ENCODE measurements at places on chromosomes 4 and X.

DNA sequence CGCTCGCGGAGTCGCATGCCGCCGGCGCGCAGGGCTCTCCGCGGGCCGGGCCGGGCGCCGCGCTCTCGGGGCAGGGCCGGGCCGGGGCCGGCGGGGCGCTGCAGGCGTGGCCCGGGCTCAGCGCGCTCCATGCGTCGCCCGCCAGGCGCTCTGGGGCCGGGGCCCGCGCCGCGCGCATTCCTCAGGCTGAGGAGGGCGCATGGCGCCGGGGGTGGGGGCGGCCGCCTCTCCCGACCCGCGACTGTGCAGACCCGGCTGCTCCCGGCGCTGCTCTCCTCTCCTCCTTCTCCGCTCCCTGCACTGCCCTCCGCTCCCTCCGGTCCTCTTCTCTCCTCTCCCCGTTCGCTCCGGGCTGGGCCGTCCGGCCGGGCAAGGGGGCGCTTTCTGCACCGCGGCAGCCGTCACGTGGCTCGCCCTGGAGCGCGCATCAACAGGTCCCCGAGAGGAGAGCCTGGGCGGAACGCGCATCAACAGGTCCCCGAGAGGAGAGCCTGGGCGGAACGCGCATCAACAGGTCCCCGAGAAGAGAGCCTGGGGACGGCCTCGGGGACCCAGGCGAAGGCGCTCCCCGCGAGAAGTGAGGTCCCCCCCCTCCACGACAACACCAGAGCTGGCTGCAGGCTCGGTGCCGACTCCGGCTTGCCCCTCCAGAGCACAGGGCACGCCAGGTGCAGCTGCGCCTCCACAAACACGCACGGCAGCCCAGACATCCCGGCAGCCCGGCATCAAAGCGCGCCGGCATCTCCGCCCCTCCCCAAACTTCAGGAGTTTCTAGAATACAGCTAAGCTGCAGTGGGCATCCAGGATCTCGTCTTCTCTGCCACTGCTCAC is 12.9 kb downstream of the PPP2R3B start:
- no peak for DNase-seq

GRCh38 chr4:152959080-152959479 is 23.0 kb downstream of the FHDC1 start:
- no peak for DNase-seq

- DNase-seq = no peak
These were observed 60.4 kb downstream of the CXorf49B start for GRCh38 chrX:71823391-71824057.

DNA sequence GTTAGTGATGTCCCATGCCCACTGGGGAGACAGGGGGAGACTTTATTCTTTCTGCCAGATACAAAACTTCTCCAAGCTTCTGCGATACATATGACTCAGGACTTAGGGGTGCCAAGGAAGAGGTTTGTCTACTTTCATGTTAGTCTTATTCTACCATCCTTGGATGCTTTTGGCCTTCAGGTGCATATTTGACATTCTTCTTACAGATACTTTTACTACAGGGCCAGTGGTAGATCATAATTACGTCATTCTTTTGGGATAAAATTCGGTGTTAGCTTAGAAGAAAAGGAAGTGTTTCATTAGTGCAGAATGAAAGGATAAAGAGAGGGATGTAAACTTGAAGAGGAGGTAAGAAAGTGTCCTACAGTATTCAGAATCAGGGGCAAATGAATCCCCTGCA is 245.2 kb downstream of the THOC2 start:
- no peak for DNase-seq

DNA sequence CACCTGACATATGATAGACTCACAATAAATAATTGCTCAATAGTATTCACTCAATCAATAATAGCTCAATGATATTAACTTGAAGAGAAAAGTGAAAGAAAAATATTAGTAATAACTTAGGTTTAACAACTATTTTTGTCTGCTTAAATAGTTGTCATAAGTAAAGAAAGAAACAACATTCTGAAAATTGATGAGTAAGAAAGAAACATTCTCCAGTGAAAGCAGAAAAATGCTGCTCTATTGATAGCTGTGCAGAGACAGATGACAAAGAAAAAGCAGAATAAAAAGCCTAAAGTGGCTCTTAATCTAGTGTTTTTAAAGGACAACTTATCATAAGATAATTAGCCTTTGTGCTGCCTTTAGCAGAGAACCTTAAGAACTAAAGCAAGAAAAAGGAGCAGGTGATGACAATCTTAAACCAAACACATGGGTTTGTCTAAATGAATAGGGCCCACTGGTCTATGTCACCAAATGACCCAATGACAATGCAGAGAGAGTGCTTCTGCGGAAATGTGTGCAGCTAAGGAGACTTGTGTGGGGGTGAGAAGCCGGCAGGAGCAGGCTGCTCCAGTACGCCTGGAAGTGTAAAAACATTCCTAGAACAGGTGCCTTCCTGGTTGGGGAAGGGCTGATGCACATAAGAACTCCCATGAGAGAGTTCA is 13.2 kb downstream of the HS3ST1 start:
- no peak for DNase-seq

- DNase-seq = no peak
These were observed 53.1 kb downstream of the HPRT1 start for GRCh38 chrX:134513091-134513490.

DNA sequence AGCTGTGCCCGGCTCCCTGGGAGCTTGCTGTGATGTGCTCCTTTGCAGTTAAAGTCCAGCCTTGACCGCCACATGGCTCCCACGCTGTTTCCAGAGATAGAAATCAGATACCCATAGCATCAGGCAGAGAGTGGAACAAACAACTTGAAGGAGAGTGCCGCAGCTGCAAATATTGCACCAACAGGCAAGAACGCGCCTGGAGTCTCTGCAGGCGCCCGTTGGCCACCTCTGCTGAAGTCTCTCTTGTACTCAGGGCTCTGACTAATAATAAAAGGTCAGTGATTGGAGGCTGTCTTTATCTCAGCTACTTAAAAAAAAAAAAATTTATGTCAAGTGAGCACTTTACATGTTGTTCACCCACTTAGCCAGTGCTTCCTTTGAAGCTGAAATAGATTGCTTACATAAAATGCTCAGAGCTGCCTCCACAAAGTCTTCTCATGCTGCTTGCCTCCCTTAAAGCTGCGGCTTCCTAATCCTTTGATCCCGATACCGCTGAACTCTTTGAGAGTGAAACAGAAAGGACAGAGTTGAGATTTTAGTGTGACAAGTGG is 30.9 kb upstream of the TENM3 start:
- DNase-seq = no peak

GRCh38 chrX:55488593-55489313 is 895 bp downstream of the USP51 start:
- peak; percentile 57 for DNase-seq

DNA sequence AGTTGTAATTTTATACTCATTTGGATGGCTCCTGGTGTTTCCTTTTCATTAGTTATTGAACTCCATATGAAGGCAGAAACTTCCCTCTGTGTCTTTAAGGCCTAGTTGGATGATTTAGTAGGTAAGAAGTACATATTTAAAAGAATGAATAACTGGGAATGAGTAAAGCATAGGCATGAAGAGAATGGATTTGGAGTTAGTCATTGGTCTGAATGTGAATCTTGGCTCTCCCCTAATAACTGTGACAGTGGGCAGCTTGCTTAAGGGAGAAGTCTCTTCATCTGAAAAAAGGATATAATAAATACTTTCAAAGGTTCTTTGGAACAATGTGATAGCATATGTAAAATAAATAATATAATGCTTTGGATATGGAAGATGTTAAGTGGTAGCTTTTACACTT is 13.2 kb downstream of the SNX25 start:
- no peak for DNase-seq

DNA sequence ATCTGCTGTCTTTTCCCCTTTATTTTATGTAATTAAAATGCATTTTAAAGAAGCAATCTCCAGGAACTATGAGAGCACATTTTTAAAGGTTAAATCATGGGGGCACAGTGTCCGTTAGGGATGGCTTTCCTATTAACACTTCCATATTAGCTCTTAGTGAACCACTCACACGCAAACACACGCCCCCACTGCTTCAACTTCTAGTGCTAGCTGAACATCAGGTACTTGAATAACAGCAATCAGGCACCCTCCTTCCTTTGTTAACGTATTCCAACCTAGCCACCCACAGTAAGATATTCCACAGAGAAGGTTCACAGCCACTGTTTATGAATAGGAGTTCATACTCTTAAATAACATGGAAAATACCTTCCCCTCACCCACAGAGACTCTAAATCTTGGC is 9.3 kb downstream of the TMEM255A start:
- DNase-seq = no peak

DNA sequence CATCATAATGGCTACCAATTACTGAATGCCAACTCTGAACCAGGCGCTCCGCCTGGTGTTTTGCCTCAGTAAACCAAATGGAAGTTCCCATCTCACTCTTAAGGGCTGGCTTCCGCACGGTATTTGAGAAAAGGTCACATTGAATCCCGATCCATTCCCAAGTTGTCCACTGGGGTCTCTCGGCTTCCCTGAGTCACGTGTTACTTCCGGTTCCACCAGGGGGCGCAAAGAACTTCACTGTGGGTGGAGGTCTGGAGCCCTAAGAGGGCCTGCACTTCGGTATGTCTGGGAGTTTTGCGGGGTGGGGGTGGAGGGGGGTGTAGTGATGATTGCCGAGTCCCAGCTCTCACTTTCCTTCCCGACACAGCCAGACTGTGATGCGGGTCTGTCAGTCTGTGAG is 13.4 kb upstream of the NHS start:
- DNase-seq = no peak

DNA sequence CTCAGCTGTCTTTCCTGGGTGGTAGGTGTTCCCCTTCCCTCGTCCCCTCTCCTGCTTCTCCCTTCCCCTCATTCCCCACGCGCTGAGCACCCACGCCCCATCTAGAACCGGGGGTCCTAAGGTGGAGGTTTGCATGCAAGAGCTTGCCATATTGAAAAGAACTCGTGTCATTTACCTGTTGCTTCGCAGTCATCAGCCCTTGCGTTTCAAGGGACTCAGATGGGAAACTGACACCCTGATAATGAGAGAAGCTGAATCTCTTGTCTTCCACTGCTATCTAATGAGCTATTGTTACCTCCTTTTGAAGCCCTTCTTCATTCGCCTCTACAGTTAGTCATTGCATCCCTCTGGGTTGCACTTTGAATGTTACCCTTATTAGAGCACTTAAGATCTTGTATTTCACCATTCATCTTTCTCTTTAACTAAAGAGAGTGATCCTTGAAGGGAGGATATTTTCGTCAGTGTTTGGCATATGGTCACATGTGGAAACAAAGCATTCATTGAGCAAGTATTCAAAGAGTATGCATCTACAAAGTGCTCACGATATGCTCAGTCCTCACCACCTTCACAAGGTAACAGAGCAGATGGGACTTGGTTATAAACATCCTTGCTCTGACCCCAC is 25.7 kb downstream of the ARL9 start:
- no peak for DNase-seq

- peak; percentile 49 for DNase-seq
These were observed 65.6 kb downstream of the MRPL1 start for GRCh38 chr4:77927991-77928925.

DNA sequence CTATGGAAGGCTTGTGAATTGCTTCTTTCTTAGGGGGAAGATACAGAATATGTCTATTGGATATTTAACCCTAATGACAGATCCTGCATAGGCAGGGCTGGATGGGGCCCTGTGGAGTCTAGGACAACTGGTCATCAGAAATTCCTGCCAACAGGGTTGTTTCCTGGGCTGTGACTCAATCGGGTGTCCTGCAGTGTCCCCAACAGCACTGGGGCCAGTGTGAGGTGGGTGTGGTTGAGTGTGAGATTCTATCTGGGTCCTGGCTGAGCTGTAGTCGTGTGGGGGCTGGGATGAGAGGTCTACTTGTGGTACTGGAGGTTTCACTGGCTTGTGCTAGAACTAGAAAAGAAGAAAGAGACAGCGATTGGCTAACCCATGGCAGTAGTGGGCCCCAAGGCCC is 87.3 kb upstream of the WDR1 start:
- no peak for DNase-seq

DNA sequence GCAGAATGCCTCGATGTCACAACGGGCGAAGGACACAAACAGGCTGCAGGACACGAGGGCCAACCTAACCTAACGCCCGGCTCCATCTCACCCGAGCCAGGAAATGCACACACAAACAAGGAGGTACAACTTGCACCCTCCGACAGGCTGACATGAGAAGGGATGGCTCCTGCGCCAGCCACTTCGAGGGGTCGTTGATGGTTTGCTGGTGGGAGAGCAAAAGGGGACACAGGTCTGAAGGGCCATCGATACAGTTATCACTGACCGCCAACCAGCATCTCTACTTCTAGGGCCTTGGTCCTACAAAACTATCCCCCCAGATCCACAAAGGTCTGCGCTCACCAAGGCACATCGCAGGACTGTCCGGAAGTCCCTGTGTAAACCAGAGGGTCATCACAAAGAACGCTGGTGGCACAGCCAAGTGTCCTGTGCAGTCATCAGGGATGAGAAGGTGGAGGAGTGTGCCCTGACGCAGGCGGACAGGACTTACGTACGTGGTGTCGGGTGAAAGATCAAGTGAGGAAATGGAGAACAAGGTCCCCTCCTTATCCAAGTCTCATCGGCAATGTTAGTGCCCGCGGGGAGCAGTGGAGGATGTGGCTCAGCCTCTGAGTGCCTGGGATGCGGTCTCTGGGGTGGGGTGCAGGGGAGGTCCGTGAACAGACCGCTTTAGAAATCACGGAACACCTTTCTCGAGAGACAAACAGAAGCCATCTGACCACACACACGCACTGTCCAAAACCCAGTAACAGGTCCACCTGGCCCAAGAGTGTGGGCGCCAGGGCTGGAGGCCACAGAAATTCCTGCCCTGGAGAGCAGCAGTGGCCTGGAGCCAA is 7.0 kb downstream of the MXD4 start:
- no peak for DNase-seq

- no peak for DNase-seq
These were observed 2209.1 kb downstream of the ARAP2 start for GRCh38 chr4:34035225-34035624.

GRCh38 chrX:130975947-130976346 is 72.9 kb upstream of the ENOX2 start:
- DNase-seq = peak; percentile 4

GRCh38 chr4:25767877-25768725 is 94.7 kb downstream of the SEL1L3 start:
- DNase-seq = peak; percentile 41

GRCh38 chr4:77044461-77045150 is 31.2 kb downstream of the CCNI start:
- DNase-seq = peak; percentile 36

- no peak for DNase-seq
These were observed 106.2 kb downstream of the TMA16 start for GRCh38 chr4:163600727-163601126.

GRCh38 chrX:131081772-131082740 is 23.9 kb downstream of the ARHGAP36 start:
- no peak for DNase-seq
